ENCODE measurements at places on chromosomes 1 and 21.
A peak's percentile ranks its signal among the peaks of the same experiment; 100 is the strongest.

DNA sequence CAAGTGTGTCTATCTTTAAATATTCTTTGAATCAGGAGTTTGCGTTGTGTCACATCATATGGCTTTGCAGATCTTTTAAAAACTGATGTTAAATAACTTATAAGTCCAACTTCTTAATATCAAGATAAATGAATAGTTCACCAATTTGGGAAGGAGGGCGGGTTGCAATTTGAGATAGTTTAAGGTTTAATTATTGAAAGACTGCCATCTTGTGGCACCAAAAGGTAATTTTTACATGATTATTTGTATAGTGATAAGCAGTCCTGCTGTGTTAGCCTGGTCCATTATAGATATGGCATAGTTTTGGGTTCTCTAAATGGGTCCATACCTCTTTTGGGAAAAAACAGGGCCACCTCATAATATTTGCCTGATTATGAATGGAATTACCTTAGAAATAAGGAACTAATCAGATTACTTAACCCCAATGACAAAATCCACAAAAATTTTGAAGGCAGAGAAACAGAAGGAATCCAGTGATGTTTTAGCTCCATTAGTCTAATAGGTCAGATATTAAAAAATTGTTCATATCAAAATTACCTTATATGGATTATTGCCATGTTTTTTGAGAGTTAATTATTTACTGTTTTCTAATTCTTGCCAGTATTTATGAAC lies 64.3 kb downstream of the PRKAA2 start:
- DNase-seq, result peak; percentile 14

DNA sequence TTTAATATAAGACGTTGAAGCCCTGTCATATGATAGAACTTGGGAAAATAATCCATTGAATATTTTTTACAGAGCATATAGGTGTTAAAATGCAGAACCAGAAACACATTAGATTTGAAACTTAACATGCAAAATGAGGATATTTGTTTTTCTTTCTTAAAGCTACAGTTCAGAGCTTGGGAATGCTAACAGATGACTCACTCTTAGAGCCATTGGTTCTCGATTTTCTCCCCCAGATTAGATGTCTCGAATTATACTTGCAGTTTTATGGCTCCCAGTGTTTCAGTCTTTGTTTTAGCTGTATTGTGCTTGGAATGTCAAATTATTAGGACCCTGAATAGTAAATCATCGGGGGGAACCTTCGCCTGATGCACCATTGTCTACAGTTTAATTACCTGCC lies 575.7 kb upstream of the ZP4 start:
- no peak for DNase-seq

DNA sequence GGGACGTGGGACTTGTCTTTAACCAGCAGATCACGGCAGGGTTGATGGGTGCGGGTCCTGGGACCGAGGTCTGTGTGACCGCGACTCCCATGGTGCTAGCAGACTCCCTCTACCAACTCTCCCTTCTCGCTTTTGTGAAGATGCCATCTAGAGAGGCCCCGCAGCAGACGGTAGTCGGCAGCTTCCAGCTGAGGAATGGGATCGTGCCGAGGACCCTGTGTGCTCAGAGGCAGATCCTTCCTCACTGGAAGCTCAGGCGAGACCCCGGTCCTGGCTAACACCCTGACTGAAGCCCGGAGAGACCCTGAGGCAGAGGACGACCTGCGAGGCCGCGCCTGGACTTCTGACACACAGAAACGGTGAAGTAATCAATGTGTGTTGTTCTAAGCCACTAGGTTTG lies 12.5 kb upstream of the SPATC1L start:
- DNase-seq, result no peak

- DNase-seq, result no peak
Measured at GRCh38 chr1:172019976-172020375, 178.7 kb downstream of the DNM3 start.

DNA sequence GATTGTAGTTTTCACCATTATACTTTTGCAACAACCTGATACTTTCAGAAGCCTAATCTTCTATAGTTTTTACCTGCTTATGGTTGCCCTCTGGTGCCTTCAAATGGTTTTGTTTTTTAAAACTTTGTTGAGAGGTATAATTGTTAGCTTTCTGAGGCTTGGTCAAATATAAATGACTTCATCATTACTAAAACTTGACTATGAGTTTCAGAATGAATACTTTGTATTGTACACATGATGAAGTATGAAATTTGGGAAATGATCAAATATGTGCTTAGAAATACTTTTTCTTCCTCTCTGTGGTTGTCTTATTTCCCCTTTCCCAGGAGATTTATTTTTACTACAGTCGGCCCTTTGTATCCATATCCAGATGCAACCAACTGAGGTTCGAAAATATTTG lies 151.8 kb upstream of the B3GALT2 start:
- no peak for DNase-seq

- DNase-seq, result no peak
Measured at GRCh38 chr1:37153116-37154100, 119.1 kb upstream of the GRIK3 start.

DNA sequence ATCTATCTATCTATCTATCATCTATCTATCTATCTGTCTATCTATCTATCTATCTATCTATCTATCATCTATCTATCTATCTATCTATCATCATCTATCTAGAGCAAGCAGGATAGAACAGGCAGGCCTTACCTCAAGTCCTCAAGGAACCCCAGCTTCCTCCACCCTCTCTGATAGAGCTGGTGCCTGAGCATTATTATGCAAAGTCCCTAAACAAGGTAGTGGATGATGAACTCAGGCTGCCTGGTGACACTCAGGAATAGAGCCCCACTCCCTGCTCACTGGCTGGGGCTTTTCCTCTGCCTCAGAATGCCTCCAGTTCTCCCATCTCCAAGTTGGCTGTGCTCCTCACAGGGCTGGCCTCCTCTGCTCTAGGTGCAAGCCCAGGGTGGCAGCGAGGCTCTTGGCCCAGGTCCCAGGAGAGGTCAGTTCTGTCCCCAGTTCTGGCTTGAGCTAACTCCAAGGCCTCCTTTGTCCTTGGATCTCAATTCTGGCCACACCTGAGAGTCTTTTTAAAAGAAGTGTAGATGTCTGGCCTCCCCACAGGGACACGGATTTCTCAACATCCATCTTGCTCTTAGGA lies 60.2 kb downstream of the PCP4 start:
- no peak for DNase-seq

DNA sequence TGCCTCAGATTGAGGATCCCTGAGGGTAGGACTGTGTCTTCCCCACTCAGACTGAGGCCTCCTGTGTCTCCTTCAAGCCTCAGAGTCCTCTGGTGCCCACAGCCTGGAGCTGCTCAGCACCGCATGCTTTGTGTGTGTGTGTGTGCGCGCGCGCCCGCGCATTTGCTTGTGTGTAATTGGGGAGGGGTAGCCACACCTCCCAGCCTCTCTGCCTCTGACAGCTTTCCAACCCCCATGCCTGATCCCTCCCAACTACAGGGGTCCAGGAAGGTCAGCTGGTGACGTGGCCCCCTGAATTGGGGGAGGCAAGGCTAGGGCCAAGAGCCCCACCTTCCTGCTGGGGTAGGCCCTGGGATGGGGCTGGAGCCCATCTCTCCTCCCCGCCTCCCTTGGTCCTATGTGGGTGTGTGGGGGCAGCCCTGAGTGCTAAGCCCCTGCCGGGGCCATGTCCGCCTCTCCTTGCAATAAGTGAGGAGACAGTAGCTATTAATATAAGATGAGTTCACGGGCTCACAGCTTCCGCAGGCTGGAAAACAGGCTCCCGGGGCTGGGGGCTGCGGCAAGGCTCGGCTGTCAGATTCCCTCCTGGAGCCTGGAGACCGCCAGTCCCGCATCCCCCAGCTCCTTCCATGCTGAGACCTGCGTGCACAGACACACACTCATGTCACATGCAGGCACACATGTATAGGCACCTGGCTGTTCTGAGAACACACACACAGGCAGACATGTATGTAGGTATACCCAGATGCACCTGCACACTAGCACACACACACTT lies 7.0 kb downstream of the GPR3 start:
- no peak for DNase-seq

GRCh38 chr1:179794669-179795068 lies 51.6 kb downstream of the FAM163A start:
- no peak for DNase-seq

- DNase-seq, result no peak
Measured at GRCh38 chr1:118021668-118022067, 92.1 kb downstream of the WDR3 start.

DNA sequence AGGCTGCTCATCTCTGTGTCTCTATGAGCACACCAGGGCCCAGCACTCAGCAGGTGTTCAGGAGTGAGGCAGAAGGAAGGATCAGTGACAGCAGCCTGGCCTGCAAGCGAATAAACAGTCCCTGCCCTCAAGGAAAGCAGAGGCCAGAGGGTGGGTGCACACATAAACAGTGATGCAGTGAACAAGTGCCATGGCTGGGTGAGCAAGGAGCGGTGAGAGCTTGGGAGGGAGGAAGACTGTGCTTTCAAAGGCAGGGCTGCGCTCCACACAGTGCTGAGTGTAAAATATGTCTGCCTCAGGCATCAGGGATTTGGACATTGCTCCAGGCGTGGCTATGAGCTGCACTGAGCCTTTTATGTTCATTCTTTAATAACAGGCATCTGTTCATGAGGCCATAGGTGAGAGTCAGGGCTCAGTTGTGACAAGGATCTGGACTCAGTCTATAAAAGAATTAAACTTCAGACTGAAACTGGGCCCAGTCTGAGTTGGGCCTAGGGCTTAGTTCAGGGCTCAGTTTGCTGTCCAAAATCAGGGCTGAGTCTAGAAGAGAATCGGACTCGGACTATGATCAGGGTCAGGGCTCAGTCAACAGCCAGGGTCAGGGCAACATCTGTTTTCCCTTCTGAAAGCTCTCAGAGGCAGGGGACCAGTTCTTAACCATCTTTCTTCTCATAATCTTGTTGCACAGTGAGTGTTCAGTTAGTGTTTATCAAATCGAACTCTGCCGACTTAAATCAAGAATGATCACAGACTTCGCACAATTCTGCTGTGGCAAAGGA lies 213.7 kb downstream of the FOXD2 start:
- no peak for DNase-seq

DNA sequence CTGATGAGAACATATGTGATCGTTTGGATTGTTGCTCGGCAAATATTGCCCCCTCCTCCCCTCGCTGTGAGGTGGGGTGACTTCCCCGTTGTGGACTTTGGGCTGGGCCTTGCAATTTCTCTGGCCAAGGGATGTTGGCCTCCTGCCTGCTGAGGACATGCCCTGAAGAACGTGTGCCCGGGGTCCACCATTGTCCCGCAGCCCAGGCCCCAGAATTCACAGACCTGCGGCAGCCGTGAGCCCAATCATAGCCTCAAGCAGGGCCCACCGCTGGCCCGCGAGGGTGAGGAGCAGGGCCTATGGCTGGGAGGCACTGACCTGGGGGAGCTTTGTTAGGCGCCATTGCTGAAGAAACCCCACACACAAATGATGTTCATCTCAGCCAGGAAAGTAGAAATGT lies 58.3 kb upstream of the ACTRT2 start:
- DNase-seq, result no peak

- DNase-seq, result no peak
Measured at GRCh38 chr1:236834876-236835275, 39.8 kb downstream of the MTR start.

- no peak for DNase-seq
Measured at GRCh38 chr1:76959556-76959955, 92.3 kb downstream of the ST6GALNAC5 start.

GRCh38 chr1:18475234-18475905 lies 5.4 kb upstream of the KLHDC7A start:
- no peak for DNase-seq

DNA sequence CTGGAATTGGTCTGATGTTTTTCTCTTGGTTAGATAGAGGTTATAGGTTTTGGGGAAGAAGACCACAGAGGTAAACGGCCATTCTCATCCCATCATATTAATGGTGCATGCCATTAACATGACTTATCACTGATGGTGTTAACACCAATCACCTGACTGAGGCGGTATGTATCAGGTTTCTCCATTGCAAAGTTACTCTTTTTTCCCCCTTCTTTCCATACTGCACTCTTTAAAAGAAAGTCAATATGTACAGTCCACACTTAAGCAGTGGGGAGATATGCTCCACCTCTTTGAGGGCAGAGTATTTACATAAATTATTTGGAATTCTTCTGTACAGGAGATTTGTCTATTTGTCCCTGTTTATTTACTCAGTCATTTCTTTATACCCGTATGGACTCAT lies 35.7 kb upstream of the OSBPL9 start:
- no peak for DNase-seq

DNA sequence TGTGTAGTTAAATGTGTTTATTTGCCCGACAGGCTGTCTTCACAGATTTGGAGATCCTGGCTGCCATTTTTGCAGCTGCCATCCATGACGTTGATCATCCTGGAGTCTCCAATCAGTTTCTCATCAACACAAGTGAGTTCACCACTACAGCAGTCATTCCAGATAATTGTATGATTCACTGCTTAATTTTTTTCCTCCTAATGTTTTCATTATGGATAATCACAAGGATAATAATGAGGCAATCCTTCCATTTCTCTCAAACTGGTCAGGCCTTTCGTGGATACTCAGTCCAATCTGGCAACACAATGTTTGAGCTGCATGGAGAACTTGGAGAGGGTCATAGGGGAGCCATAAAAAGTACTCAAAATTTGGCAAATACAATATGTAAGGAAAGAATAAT lies 168.3 kb upstream of the SGIP1 start:
- DNase-seq, result no peak

GRCh38 chr1:155695072-155695471 lies 6.2 kb downstream of the DAP3 start:
- DNase-seq, result no peak

- no peak for DNase-seq
Measured at GRCh38 chr1:20739225-20739624, 6.7 kb upstream of the SH2D5 start.

DNA sequence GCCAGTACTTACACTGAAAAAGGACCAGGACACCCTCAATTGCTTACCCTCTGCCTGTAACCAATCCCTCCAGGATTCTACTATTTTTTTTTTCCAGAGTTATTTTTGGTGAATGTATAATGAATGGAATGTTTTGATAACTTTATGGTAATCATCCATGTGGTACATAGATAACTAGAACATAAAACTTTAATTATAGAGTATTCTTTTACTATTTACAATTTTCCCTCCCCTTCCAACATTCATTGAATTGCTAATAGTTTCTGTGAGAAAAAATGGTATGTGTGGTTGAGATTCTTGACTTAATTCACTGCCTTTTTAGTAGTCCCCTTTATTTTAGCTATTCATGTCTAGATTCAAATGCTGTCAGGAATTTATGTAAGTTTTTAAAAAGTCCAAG lies 164.6 kb downstream of the CYYR1 start:
- DNase-seq, result no peak

- no peak for DNase-seq
Measured at GRCh38 chr1:227092069-227092468, 152.0 kb downstream of the COQ8A start.

DNA sequence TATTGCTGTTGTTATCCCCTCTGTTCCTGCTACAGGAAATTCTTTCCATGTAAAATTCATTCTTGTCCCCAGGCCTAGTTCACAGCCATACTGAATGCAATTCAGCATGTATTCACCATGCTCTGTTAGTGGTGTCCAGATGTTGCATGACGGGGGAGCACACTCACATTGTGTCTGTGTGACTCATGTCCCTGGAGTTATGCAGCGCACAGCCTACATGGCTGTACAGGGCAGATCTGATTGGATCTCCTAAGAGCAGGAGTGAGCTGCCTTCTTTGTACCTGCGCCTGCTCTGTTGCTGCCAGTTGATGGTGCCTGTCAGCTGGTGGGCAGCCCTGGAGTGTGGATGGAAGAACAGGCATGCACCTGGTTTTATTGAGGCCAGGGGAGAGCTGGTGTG lies 17.6 kb downstream of the HTR6 start:
- DNase-seq, result no peak

All from cerebellar nuclear complex (tissue), 1 donor.